ENCODE measurements at places on chromosomes 6 and 20. TPM values are rescaled to one million over a fixed set of nuclear protein-coding genes. Genes with fewer than 3 reads are reported as not detected.

FAM50B gene
- 0.86 TPM for total RNA-seq

PRDM13 gene
- not detected for total RNA-seq

PAK5 gene
- not detected for total RNA-seq

TUBB1 gene
- total RNA-seq, result not detected

NCOA7 gene
- total RNA-seq, result 13.8 TPM

Measured in HCT116 (cell line).